Substantia nigra (tissue), 51 donors: ENCODE measurements at places on chromosomes 3 and 15.

DNA sequence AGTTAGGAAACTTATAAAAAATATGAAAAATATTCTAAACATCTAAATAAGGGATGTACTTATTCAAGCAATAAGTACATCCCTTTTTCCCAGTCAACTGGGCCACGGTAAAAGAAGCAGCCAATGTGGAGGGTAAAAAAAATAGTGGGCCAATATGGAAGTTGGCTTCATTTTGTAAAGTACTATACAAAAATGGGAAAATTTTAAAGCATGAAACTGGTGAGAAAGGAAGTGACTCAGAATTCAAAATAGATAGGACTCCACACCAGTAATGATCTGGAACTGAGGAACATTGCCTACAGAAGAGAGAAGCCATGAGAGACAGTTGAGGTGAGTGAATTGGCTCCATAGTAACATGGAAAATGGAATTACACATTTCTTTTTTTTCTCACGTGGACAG lies 108.9 kb downstream of the FNDC3B start:
- no peak for DNase-seq

DNA sequence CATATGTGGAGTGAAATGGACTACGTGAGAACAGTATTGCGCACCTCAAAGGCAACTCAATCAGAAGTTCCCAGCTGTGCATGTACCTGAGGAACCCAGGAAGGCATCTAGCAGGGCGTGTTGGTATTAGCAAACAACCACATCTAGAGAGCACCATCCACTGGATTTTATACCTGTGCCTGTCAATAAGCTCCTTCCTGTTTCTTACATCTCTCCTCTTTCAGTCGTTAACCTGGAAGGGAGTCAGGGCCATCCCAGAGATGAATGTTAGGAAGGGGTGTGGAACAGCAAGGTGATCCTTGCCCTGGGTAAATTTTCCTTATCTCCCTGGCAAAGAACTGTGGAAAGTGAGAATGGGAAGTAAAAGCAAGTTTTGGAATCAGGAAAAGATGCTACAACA lies 29.6 kb upstream of the CHMP2B start:
- DNase-seq = no peak

DNA sequence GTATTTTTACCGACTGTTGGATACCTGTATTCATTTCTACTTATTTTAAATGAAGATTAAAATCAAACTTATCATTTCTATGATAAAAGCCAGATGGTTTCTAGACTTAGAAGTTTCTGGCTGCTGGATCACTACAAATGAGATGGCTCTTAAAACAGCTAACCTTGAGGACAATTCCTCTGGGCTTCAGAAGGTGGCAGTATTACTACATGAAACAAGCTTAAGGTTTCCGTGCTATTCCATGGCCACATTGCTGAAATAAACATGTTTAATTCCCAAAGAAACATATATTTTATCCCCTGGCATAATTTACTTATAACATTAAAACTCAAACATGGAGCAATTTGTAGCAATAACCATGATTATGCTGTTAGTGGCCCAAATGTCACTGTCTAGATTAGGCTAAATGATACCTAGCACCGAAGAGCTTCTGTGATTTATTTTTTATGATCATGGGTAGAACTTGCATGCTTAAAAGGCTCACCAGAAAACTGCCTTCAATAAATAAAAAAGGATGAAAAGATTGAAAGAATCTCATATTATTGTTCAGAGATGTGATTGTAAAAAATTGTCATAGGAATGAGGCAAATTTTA lies 204.0 kb upstream of the NANOGP8 start:
- DNase-seq = no peak

DNA sequence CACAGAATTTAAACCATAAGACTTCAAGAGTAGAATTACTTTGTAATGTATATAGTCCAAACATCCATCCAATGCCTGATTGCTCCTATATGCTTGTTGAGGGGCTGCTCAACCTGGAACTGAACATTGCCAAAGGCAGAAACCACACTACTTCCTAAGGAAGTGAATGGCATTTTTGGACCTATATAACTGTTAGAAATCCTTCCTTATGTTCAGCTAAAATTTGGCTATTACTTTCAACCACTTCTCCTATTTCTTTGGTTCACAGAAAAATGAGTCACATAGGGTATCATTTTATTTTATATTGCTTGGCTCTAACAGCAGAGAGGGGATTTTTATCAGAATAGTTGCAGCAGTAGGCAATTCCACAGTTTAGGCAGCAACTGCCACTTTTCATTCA lies 342.1 kb downstream of the SLC9A9 start:
- DNase-seq = no peak

DNA sequence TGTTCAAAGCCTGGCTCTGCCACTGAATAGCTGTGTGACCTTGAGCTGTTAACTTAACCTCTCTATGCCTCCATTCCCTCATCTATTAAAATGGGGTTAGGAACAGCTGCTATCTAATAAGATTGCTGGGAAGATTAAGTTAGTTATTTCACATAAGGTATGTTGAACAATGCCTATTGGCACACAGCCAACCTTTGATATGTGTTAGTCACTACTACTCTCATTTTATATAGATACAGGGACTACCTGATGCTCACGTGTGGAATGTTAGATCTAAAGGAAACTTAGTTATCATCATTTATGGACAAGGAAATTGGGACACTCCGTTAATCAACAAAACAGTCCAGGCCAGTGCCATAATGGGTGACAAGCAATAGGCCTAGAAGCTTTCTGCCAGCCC lies 332.4 kb upstream of the PPP2R3A start:
- DNase-seq = no peak

DNA sequence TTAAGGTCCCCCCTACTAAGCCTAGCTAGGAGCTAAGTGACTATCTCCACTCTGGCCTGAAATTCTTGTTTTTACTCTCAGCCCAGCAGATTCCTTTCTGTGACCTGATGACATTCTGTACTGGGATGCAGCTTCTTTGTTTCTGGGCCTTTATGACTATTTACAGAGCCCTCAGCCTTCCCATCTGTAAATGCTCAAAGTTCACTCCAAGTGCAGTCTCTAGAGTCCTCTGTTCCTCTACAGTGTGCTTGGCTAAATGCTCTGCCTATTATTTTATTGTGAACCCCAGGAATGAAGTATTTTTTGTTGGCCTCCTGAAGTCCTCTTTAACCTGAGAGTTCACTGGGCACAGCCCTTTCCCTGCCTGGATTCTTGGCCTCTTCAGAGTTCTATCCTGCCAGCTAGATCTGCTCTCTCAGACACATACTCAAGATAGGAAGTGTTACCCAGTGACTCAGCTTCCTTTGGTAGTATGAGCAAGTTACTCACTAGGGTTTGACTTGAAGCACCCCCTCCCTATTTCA lies 278.1 kb upstream of the P2RY1 start:
- no peak for DNase-seq

- no peak for DNase-seq
Observed at GRCh38 chr15:69848551-69849231, 249.0 kb downstream of the TLE3 start.
